ENCODE measurements at places on chromosomes 13 and 19.

GRCh38 chr13:46480131-46480530, 72.8 kb upstream of the LRCH1 start:
- no peak for DNase-seq

DNA sequence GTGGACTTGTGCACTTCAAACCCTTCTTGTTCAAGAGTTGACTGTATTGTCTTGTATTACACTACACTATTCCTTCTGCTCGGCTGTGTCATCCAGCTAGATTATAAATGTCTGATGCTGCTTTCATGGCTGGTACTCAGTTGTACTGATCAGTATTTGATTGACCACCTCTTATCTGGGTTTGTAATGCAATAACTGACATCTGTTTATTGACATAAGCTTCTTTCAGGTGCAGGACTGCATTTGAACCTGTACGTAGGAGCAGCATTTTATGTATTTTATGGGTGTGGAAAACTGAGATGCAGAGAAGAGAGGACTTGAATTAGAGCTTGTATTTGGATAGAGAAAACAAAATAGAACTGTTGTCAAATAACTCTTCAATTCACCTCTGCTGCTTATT, 309.2 kb downstream of the FGF9 start:
- DNase-seq, result no peak

DNA sequence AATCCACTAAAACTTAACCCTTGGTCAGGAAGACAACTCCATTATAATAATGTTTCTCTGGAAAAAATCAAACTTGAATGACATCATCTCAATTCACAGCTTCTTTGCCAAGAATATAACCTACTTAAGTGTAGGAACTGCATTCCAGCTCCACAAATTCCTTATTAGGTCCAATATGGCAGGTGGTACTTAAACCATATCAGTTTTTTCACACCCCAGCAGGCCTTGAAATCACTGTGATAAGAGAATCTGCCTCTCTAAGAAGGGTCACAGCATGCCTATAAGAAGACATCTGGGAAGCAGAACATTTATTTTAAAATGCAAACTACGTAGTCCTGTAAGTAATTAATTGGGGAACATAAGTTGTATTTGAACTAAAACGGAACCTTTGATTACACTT, 687.8 kb downstream of the DIAPH3 start:
- no peak for DNase-seq

- DNase-seq, result no peak
Observed at GRCh38 chr19:15498910-15499309, 9.4 kb upstream of the CYP4F22 start.
